ENCODE measurements at places on chromosomes 5 and 9.

GRCh38 chr5:132180134-132180745, 47.4 kb downstream of the P4HA2 start:
- peak; percentile 66 for DNase-seq

GRCh38 chr5:35484241-35484640, 133.4 kb upstream of the SPEF2 start:
- DNase-seq = no peak

DNA sequence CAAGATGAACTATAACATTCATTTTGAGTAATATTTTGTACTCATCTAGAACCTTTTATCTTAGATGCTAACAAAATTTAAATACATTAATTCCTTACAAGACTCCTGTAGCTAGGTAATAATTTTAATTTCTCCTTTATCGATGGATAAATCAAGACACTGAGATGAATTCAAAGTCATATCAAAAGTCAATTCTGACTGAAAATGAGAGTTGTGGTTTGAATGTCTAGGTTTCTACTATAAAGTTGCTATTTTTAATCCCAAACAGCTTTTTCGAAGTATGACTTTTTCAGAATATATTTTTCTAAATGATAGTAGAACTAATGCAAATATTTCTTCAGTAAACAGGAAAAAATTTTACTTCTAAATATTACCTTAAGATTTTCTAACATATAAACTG, 491.7 kb upstream of the FAM174A start:
- no peak for DNase-seq

DNA sequence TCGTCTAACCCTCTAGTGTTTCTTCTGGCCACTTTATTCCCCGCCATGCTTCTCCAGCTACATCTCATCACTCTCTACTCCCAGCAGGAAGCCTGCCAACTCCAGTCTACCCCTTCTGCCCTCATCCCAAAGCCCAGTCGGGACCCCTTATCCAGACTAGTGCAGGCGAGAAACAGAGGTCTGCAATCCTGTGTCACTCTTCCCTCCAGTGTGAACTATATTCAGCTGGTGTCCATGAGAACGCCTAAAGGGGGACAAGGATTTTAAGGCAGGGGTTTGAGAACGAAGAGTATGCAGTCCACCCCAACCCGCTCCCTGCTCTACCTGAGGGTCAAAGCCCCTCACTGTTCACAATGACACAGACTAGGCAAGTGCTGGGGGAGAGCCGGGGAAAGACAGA, 41.7 kb upstream of the GABRP start:
- DNase-seq = no peak

DNA sequence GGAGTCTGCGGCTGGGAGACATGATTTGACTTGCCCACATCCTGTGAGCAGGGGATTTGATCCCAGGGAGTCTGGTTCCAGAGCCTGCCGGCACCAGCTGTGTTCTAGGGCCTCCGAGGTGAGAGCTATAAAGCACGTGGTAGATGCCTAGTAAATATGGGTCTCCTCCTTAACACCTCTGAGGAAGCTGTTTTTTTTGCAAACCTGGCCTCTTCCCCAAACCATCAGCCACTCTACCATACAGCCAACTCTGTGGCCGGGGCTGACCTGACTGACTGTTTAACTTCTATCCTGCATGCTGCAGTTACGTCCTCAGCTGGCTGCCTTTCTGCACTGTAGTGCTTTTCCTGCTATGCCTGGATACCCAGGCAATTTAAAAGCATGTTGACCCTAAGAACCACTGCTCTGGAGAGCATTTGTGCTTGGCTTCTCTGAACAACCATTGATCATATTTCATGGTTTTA, 220.5 kb downstream of the SLIT3 start:
- DNase-seq = no peak

- DNase-seq = no peak
Measured at GRCh38 chr5:73233053-73233460, 60.1 kb downstream of the TMEM174 start.

- DNase-seq = no peak
Measured at GRCh38 chr9:121881920-121882500, 211.1 kb downstream of the TTLL11 start.

DNA sequence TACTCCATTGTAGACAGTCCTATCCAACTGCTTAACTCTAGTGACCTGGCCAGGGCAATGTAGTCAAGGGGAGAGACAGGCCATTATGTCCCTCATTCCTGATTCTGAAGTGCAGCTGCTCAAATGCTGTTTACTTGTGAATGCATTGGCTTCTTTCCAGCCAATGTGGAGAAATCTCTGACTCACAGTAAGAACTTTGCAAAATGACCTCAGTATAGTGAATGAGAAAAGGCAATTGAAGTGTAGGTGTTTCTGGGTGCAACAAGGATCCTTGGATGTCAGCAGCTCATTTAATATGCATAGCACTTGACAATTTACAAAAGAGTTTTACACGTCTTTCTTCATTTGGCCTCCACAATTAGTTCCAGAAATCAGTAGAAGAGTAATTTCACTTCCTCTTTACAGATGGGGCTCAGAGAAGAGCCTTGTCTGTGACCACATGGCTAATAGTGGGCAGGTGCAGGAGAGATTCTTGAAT, 367.2 kb downstream of the OSTF1 start:
- peak; percentile 33 for DNase-seq

DNA sequence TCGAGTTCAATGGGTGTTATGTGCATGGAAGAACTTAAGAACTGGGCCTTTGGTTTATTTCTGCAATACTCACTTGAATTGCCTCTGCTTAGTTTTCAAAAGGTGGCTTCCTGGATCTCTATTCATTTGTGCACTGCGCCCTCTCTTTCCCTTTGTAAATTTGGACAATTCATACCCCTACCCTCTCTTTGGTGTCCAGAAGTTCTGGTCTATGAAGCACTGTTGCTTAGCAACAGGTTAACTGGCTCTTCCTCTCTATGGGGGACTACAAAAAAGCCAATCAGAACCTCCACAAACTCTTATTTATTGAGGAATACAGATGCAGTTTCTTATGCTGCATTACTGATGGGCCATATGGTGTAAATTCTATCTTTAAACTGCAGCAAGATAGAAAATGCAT, 13.5 kb upstream of the FAM120A start:
- no peak for DNase-seq

DNA sequence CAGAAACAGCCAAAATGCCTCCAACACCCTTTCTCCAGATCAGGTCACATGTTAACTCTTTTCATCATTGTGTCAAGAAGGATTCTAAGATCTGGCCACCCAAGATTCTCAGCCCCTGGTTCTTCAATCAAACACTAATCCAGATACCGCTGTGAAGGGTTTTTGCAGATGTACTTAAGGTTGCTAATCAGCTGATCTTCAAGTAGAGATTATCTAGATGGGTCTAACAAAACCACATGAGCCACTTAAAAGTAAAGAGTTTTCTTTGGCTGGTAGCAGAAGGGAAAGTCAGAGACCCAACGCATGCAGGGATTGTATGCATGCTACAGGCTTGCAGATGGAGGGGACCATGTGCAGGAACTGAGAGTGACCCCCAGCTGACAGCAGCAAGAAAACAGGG, 267.9 kb downstream of the CDK5RAP2 start:
- DNase-seq = no peak

DNA sequence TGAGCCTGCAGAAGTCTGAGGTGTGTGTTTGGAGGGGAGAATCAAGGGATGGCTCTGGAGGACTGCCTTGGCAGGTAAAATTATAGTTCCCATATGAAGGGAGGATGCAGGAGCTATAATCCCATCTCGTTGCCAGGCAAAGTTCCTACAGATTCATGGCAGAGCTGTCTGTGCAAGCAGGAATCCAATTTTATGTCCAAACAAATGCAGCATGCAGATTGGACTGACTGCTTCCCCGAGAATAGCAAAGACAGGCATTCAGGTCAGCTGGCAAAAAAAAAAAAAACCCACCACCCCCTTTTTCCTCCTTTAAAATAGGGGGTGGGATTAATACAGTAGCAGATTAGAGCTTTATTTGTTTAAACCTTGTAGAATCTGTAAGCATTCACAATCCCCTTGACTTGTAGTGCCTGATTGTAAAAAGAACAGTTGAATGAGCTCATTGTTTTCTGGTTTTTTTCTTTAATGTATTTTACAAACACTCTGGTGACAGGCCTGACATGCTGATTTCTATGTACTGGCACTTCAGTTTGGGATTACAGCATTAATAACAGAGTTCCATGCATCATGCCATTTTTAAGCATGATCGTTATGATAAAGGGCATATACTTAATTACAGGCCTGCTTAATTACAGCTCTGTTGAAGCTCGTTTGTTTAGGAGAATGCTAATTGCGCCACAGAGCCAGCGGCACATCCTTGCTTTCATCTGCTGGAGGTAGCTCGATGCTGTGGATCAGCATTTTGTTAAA, 141.4 kb upstream of the LMX1B start:
- no peak for DNase-seq

DNA sequence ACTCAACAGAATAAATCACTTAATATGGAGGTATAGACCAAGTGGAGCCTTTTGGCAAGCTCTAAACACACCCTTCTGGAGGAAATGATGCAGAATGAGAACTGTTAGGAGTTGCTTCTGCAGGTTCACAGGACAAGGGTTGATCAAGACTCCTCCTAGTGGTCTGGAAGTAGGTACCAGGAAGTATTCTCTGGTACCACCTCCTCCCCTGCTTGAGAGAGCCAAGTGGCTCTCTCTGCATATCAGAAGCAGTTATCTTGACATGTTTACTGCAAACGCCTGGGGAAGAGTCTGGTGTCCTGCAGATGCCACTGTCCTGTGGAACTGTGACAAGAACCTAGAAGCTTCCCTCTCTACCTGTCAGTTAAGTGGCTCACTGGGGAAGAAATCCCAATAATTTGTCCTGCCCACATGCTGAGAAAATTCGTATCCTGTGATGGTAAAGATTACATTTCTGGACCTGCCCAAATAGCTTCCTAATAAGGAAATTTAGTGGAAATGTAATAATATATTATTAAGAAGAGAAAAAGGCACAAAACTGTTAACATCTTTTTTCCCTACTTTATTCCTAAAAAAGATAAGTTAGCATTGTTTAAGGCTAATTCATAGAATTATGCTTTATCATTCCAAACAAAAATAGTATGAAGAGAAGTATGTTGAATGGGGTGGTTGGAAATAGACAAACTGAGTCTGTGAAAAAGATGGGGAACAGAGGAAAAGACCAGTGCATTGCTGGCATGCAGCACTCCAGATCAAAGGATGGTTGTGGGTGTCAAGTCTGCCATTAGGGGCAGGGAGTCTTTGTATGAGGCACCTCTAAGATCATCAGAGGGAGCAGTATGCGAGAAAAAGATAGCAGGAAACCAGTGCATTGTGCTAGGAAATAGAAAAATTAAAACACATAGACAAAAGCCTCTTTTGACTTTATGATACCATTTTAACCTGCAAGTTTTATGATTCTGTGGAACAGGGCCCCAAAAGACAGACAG, 118.8 kb downstream of the CDC42SE2 start:
- peak; percentile 76 for DNase-seq

- DNase-seq = peak; percentile 27
Measured at GRCh38 chr9:694403-695154, 146.9 kb upstream of the DMRT1 start.

DNA sequence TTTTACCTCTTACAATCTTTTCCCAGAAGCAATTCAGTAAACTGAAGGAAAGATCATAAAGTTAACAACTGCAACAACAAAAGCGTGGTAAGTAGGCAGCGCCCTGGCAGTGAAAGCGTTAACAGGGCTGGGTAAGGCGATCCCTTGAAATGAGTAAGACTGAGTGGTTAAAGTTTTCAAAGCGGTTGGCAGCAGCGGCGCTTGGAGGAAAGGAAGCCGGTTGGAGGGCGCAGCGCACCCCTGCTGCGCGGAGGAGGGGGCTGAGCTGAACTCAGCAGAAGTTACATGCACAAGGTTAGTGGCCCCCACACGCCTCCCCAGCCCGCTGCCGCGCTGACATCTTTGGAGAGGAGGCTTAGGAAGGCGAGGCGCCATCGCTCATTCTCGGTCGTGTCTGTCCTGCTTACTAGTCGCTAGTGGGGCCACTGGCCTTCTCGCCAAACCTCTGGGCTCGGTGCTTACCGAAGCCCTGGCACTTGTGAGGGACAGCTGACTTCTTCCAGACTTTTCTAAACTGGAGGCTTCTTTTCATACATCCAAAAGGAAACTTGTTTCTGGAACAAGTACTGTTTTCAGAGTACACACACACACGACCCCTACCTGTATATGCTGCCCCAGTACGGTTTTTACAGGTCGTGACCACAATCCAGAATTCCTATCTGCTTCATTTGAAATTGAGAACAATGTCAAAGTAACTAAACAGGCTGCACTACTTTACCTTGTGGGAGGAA, at the start of gene SH3RF2:
SH3RF2 (plus strand) TSS at position 178 of the 731 bp plus-strand sequence. CDS start 1,351 bp downstream, outside the sequence.
- peak; percentile 90 for DNase-seq

- DNase-seq = no peak
Measured at GRCh38 chr5:15722305-15722704, 222.3 kb downstream of the FBXL7 start.

Data from H4 (cell line).